ENCODE measurements at places on chromosomes 6 and 20. TPM values are rescaled to one million over a fixed set of nuclear protein-coding genes. Genes with fewer than 3 reads are reported as not detected.

- DNase-seq = no peak
Observed at GRCh38 chr6:45698046-45698445, 317.6 kb downstream of the CLIC5 start.

- no peak for DNase-seq
Observed at GRCh38 chr6:100378576-100378975, 86.1 kb downstream of the SIM1 start.

The SGK2 gene
- 14.0 TPM for total RNA-seq

GRCh38 chr6:88166493-88167351 is 575 bp upstream of the CNR1 start:
- no peak for DNase-seq

DNA sequence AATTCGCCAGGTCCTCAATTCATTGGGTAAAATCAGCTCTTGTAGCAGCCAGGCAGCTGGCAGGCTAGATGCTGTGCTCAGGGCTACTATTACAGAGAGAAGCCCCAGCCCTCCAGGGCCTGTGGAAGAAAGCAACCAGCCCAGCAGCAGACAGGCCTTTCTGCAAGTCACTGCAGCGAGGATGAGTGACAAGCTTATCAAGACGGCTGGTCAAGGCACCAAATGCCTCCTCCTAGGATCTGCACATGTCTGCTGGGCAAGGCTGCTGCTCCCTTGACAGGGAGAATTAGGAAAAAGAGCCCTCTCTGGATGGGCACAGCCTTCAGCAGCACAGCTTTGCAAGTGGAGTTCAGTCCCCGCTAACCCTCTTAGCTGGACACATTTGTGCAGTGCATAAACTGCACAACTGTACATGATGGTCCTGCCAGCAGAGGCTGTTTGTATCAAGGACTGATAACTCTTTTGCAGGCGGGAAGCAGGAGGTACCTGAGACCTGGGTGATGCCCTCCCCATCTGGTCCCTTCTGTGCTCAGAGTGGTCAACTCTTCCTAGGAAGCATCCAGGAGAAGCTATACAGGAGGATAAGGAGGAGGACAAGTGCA is 89.9 kb downstream of the CDC5L start:
- DNase-seq = no peak

DNA sequence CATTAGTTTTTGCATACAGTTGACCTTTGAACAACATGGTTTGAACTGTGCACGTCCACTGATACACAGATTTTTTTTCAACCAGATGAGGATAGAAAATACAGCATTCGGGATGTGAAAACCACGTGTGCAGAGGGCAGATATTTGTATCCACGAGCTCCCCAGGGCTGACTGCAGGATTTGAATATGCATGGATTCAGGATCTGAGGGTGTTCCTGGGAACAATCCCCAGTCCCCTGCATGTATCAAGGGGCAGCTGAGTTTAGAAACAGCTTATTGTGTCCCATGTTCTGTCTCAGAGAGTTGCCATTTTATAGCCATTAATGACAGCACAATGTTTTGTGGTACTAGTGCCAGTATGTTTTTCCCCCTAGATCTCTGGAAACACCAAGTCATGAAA is 53.6 kb downstream of the CD164 start:
- no peak for DNase-seq
